CD4-positive, CD25-positive, alpha-beta regulatory T cell (primary cell): ENCODE measurements at places on chromosomes 1 and 21.

GRCh38 chr21:45427331-45428271 is 22.6 kb downstream of the COL18A1 start:
- no peak for DNase-seq

- no peak for DNase-seq
These were observed 100.3 kb downstream of the CACNA1E start for GRCh38 chr1:181583598-181583997.

DNA sequence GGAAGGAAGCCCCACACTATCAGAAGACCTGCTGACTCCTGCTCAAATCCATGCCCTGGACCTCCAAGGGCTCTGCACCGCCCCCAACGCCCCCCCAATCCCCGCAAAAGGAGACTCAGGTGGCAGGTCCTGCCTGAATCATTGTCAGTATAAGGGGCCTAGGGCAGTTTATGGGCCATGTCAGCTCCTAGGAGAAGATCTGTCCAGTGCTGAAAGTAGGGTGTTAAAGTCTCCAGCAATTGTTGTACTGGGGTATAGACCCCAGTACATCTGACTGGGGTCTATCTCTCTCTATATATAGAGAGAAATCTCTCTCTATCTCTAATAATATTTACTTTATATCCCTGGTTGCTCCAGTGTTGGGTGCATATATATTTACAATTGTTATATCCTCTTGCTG is 12.1 kb upstream of the OLIG2 start:
- no peak for DNase-seq

DNA sequence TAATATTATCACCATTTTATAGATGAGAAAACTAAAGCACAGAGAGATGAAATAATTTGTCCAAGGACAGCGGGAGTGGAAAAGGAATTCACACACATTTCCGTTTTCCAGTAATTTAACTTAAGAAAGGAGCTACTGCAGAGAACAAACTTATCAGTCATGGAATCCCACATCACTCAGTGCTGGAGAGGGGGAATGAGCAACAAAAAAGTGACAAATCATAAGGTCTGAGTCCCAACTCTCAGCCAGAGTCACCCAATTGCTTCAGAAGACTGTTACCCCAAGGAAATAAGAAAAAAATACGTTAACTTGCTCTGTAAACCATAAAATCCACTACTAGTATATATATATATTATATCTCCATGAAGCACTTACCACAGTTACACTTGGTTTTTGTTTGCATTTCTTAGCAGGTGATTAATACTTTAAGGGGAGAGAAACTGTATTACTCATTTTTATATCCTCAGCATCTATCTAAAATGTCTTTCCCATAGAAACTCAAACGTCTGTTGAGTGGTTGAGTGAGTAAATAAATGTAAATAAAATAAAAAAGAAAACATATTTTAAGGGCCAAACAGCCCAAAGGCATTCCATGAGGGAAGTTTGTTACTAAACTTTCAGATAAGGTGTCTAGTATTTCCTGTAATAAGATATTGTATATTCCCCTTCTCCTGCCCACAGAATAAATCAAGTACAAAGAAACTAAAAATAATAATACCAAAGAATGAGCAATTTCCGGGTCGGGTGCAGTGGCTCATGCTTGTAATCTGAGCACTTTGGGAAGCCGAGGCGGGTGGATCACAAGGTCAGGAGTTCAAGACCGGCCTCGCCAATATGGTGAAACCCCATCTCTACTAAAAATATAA is 76.8 kb downstream of the SLC45A1 start:
- no peak for DNase-seq

- no peak for DNase-seq
These were observed 11.1 kb upstream of the CD48 start for GRCh38 chr1:160722726-160723125.

DNA sequence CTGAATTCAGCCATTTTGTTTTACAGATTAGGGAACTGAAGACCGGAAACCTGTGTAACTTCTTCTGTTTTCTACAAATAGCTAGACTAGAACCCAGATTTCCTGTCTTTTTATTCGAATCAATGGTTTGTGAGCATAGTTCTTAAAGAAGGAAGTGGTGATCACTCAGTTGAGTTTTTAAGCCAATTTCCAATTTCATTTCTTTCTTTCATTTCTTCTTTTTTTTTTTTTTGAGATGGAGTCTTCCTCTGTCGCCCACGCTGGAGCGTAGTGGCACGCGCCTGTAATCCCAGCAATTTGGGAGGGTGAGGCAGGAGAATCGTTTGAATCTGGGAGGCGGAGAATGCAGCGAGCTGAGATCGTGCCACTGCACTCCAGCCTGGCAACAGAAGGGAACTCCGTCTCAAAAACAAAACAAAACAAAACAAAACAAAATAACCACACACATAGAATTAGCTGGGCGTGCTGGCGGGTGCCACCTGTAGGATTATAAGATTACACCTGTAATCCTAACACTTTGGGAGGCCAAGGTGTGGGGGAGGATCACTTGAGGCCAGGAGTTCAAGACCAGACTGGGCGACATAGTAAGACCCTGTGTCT is 3.0 kb upstream of the MDM4 start:
- DNase-seq: peak; percentile 26

- DNase-seq: no peak
These were observed 275.3 kb upstream of the C1orf87 start for GRCh38 chr1:60348884-60349283.

- DNase-seq: no peak
These were observed 44.6 kb downstream of the SLX9 start for GRCh38 chr21:44984428-44984791.

GRCh38 chr1:5847013-5847659 is 145.1 kb downstream of the NPHP4 start:
- DNase-seq: peak; percentile 14

- DNase-seq: no peak
These were observed 116.9 kb downstream of the CAMTA1 start for GRCh38 chr1:6902153-6902552.
